ENCODE measurements at places on chromosomes 11 and 22.
A peak's percentile ranks its signal among the peaks of the same experiment; 100 is the strongest.

DNA sequence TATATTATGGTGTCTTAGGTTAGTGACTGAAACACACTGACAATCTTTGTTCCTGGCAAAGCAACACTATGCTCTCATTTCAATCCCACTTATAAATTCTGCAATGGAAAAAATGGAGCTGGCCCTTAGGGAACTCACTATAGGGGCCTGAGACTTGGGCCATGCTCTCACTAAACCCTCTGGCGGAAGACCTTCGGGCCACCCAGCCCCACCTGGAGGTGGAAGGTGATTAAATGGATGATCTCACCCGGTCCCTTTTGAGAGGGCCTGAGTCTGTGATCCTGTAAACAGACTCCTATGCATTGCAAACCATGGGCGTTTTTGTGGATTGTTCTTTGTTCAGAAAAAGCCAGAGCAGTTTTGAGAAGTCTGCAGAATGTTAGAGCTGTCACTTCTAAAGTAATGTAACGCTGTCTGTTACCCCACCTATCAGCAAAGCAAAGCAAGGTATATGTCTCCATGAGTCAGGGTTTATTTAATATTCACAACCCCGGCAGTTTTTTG, 17.0 kb upstream of the CDON start:
- no peak for DNase-seq

- DNase-seq: no peak
Observed at GRCh38 chr11:35563484-35564244, 38.2 kb upstream of the PAMR1 start.

GRCh38 chr11:35598254-35599125, 19.8 kb upstream of the FJX1 start:
- DNase-seq: no peak

DNA sequence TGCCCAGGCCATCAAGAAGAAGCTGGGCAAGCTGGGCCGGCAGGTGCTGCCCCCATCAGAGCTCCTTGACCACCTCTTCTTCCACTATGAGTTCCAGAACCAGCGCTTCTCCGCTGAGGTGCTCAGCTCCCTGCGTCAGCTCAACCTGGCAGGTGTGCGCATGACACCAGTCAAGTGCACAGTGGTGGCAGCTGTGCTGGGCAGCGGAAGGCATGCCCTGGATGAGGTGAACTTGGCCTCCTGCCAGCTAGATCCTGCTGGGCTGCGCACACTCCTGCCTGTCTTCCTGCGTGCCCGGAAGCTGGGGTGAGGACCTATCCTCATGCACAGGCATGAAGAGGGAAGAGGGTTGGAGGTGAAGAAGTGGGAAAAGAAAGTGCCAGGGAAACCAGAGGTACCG, 5.3 kb upstream of the NHERF4 start:
- no peak for DNase-seq

DNA sequence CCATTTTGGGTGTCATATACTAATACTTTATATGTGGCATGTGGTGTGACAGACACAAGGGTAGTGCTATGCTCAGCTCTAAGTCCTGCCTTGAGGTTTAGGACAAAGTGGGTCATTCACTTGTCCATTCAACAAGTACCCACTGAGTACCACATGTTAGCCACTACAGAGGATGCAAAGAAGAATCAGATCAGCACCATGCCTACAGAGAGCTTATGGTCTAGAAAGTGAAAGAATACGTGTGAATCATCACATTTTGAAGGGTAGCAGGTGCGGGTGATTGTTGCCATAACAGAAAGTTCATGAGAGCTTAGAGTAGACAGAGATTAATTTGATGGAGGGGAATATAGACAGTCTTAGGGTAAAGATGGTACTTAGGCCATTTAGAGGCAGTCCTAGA, 18.3 kb downstream of the CLMP start:
- no peak for DNase-seq

GRCh38 chr11:102489186-102490145, 36.9 kb upstream of the TMEM123 start:
- no peak for DNase-seq

GRCh38 chr22:38083931-38084631, at the start of gene SLC16A8:
Gene SLC16A8 (minus strand): TSS chr22:38084184. CDS start chr22:38082873, 1,311 bp downstream.
- DNase-seq: no peak

- no peak for DNase-seq
Observed at GRCh38 chr11:2708151-2708581, 8.4 kb upstream of the KCNQ1OT1 start.

DNA sequence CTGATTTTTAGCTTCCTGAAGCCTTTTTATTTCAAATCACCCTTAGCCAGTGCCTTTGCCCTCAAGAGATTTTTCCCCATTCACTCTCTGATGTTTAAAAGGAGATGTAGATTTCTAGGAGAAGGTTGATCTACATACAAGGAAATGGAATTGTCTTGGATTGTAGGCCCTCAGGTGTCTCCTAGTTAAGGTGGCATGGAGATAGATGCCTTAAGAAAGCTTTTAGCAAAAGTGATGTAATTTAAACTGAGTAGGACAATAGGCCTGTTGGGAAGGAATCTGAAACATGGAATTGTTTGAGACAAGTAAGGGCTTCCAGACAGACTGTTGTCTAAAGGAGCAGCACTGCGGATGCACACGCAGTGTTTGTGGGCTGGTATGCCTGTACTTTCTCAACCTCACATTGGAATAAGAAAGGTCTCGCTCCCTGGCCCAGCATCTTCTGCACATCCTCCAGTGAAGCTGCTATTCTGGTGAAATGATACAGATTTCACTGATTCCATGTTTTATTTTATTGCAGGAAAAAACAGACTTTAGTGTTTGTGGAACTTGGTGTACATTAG, 69.8 kb upstream of the SLC25A18 start:
- DNase-seq: no peak

DNA sequence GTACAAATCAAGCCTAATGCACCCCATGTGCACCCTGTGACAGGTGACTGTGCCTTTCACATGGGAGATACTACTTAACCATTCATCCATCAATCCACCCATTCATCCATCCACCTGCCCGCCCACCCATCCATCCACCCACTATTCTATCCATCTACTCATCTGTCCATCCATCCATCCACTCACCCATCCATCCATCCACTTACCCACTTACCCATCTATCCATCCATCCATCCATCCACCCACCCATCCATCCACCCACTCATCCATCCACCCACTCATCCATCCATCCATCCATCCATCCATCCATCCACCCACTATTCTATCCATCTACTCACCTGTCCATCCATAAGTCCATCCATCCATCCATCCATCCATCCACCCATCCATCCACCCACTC, 7.5 kb downstream of the C11orf24 start:
- DNase-seq: no peak

DNA sequence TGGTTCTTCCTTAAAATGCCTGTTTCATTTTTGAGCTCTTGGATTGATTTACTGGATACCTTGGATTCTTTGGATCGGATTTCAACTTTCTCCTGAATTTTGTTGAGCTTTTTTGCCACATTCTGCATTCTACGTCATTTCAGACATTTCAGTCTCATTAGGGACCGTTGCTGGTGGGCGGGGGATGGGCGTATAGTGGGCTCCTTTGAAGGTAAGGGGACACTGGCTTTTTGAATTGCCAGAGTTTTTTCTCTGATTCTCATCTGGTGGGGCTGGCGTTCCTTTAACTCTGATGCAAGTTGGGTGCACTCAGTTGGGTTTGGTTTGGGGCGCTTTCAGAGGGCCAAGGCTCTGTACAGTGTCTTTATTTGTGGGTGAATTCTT, 216.5 kb downstream of the DYNC2H1 start:
- no peak for DNase-seq

GRCh38 chr11:67666303-67666645, 8.1 kb downstream of the ALDH3B2 start:
- DNase-seq: no peak

- DNase-seq: no peak
Observed at GRCh38 chr11:70640408-70640807, 242.1 kb downstream of the CTTN start.

DNA sequence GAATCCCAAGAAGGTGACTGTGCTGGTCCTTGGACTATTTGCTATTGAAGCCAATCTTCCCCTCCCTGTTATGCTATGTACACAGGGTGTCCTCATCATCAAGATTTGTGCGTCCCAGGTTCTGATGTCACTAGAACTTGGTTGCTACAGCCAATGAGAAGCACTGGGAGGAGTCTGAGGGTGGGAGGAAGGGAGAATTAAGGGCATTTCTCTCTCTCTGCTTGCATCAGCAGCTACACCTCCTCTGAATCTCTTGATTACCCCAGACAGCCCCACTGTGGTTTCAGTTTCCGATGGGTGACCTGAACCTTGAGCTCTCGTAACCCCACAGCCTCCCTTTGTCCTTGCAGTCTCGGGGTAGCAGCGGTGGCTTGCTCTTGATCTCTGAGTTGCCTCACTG, 212.4 kb upstream of the SESN3 start:
- no peak for DNase-seq

GRCh38 chr11:44615913-44616791, 50.7 kb downstream of the CD82 start:
- DNase-seq: no peak

GRCh38 chr11:81394311-81394710, 1339.4 kb downstream of the FAM181B start:
- no peak for DNase-seq

DNA sequence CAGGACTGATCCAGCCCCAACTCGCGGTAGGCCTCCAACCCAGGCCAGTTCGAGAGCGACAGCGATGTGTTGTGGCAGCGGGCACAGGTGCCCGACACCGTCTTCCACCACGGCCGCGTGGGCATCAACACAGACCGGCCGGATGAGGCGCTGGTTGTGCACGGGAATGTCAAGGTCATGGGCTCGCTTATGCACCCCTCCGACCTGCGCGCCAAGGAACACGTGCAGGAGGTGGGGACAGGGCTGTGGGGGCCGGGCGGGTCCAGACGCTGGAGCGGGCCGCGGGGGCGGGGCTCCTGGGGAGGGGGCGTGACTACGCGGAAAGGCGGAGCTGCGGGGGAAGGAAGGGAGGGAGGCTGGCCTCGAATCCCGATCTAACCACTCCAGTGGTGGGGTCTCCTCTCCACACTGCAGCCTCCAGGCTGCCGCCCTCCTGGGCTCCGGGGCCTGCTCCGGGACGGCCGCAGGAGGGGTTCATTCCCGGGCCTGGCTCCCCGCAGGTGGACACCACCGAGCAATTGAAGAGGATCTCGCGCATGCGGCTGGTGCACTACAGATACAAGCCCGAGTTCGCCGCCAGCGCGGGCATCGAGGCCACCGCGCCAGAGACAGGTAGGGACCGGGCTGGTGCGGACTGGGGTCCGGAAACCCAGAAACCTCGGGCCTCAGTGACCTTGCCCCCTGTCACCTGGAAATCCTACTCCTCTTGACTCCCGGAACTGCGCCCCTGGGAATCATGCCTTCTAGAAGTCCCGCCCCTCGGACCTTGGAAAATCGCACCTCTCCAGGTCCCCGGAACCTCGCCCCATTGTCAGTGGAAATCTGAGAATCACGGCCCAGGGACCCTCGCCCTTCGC, 14.9 kb downstream of the TMEM258 start:
- DNase-seq: peak; percentile 37

DNA sequence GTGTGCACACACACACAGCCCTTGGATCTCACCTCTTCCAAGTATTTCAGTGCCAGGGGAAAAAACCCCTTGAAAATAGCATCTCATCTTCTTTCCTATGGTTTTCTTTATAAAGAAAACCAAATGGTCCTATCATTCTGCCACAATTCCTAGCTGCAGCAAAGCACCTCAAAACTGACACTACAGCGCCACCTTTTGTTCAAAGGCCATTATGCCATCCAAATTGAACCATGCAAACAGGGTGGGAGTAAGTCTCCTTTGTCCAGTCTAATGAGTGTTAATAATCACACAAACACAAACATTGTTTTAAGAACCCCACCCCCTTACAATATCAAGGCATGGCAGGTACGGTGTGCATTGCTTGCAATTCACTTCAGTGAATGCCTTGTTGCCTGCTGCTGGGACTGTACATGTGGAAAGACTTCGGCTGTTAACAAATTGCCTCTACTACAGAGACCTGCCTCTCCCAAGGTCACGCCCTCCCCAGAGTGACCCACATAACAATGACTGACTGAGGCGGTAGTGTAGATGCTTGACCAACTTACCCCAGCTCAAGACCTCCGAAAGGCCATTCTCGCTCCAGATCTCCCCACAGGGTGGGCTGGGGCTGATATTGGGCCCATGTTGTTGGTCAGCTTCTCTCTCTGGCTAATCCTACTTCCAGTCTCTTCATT, 31.7 kb downstream of the FAM181B start:
- no peak for DNase-seq

DNA sequence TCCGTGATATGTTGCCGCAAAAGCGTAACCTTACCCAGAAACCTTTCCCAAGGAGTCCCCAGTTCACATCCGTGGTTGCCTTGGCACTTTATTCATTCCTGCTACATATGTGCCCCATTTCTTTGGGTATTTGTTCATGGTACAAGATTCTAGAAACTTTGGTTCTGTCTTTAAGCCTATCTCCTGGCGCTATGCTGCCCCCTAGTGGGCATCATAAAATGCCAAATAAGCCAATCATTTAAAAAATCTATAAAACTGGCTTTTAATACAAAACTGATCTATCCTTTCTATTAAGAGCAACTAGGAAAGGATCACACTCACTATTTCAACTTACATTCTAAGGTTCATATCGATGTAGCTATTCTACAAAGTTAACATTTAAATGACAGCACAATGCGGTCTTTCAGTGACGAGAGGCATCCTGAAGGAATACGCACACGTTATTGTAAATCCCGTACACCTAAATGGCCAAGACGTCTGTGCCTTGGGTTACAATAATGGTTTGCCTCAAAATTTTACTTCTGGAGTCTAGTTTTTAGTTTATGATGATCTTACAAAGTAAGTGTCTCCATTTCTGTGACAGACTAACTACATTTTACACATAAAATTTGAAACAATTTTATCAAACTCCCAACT, 16.2 kb downstream of the PIWIL3 start:
- DNase-seq: peak; percentile 12

DNA sequence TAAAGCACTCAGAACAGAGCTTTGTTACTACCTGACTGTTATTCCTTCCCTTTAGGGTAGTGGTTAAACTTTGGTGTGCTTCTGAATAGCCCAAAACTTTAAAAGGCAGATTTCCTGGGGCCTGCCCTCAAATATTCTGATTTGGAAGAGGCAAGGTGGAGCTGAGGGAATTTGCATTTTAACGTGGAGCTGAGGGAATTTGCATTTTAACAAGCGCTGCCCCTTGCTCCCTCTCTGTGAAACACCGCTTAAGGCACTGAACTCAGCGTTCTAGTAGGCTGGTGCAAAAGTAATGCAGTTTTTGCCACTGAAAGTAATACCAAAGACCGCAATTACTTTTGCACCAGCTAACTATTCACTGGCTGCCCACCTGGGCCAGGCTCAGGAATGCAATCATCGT, 35.0 kb downstream of the TPST2 start:
- no peak for DNase-seq

DNA sequence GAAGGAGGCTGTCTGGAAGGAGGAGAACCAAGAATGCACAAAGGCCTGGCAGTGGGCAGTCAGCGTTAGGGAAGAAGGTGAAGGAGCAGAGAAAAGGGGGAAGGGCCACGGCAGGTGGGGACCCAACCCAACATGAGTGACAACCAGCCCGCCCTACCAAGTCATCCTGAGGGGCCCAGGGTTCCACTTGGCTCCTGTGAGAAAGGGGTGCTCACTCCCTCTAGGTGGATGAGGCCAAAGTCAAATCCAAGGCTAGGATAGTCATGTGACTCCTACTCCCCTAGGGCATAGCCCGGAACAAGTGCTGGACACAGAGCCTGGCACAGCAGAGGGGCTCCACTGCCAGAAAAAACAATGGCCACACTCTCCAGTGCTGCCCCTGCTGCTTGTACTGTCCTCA, 2.2 kb upstream of the DGCR2 start:
- no peak for DNase-seq

GRCh38 chr11:33691066-33691864, 9.4 kb downstream of the C11orf91 start:
- DNase-seq: no peak
